Activated CD8-positive, alpha-beta T cell treated with anti-CD3 and anti-CD28 coated beads for 36 hours (primary cell): ENCODE measurements at places on chromosomes 12 and 14. TPM values are rescaled to one million over a fixed set of nuclear protein-coding genes. Genes with fewer than 3 reads are reported as not detected.

GRCh38 chr12:91422811-91423692 is 240.4 kb upstream of the DCN start:
- no peak for DNase-seq

The SDR9C7 gene
- not detected for total RNA-seq

GRCh38 chr12:123532019-123532418 is 1.5 kb downstream of the RILPL1 start:
- peak; percentile 15 for DNase-seq

DNA sequence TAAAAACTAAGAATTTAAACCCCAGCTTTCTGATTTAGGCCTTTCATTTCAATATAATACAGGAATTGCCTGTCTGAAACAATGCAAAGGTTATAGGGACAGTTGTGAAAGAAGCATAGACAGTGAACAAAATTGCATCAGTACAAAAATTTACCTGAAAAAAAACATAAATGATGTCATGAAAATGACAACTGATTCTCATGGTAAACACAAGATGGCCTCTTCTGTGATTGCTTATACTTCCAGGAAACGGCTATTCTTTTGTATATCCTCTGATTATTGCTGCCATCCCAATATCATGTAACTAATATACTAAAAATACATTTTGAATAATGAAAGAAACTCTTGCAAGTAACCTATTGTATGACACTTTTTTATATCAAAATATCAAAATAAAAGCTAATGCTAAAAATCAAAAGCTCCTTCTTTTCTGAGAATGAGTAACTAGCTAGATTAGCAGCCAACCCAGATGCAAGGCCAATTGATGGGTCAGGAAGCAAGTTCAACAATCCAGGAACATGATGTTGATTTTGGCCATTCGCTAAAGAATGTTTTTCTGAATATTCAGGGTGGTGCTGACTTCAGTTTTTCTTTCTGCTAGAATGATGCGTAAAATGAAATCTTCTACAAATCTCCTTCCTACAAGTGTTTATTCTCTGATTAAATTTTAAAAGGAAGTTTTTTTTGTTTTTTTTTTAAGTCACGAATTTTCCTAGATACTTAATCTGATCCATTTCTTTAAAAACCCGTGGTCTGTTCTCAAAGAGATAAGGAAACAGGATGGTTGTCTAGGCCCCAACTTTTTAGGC is 83.6 kb downstream of the ALX1 start:
- DNase-seq = no peak

- peak; percentile 24 for DNase-seq
Measured at GRCh38 chr12:54701940-54702592, 53.9 kb upstream of the DCD start.

The ACVRL1 gene
- not detected for total RNA-seq

DNA sequence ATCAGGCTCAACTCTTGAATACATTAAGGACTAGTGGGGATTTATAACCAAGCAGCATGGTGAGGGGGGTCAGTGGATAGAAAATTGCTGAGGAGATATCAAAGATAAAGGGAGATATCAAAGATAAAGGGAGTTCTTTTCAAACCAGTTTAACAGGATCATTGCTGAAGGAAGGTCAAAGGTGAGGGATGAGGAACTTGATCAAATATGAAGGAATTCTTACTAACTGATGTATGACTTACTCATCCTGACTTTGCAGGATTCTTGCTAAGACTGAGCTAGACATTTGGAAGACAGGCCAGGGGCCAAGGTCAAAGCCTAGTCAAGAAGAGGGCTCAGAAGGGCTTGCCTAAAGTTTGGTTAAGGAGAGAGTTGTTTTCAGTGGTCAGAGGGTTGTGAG is 4.8 kb downstream of the ABHD4 start:
- no peak for DNase-seq

DNA sequence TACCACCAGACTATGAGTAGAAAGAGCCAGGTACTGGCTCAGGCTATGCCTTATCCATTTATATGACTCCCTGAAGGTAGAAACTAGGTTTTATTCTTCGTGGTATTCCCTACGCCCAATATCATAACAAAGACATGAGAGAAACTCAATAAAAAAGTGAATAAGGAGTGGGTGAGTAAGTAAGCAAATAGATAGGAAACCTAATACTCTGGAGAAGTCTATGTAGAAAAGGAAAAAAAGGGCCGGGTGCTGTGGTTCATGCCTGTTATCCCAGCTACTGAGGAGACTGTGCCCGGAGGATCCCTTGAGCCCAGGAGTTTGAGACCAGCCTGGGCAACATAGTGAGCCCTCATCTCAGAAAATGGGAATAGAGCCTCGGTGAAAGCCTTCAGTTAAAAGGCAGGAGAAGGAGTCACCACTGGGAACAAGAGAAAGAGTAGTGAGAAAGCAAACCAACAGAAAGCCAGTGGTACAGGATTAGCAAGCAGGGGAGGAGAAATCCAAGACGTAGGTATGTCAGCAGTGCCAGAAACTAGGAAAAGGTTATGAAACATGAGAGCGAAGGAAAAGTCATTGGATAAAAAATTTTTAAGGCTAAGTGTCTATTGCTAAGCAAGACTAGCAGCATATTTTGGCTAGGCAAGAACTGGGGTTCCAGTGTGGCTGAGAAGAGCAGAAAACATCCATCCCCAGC is 6.0 kb upstream of the OR6J1 start:
- no peak for DNase-seq

GRCh38 chr12:57000393-57000792 is 6.0 kb downstream of the ZBTB39 start:
- no peak for DNase-seq
